ENCODE measurements at places on chromosomes 13 and 19.
A peak's percentile ranks its signal among the peaks of the same experiment; 100 is the strongest.

- no peak for DNase-seq
Measured at GRCh38 chr13:96533408-96533807, 443.5 kb downstream of the HS6ST3 start.

- no peak for DNase-seq
Measured at GRCh38 chr19:33441277-33441699, 67.8 kb downstream of the CEBPG start.

DNA sequence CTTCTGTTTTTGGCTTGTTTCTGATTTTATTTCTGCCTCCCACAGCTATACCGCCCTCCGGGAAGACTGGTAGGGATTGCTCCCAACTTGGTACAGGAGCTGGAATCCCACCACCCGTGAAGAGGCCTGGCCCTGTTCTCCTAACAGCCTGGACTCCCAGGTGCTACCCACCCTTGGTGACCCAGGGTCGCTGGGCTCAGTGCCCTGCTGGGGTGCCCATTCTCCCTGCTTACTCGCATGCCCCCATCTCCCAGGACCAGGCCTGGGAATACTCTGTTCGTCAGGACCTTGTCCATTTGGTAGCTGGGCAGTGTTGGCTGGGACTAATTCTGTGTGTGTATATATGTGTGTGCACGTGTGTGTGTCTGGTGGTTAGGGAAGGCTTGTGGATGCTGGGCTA, 41.0 kb upstream of the TMTC4 start:
- DNase-seq = no peak

GRCh38 chr19:2822846-2823245, 3.2 kb downstream of the ZNF554 start:
- no peak for DNase-seq

- DNase-seq = no peak
Measured at GRCh38 chr19:3113100-3114017, 19.2 kb downstream of the GNA11 start.

DNA sequence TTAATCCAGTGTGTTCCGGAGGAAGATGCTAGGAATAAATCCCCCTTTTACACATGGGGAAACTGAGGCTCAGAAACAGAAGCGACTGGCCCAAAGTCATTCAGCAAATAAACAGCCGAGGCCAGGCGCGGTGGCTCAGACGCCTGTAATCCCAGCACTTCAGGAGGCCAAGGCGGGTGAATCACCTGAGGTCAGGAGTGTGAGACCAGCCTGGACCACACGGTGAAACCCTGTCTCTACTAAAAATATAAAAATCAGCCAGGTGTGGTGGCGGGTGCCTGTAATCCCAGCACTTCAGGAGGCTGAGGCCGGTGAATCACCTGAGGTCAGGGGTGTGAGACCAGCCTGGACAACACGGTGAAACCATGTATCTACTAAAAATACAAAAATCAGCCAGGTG, 11.6 kb upstream of the PLIN3 start:
- DNase-seq = no peak

DNA sequence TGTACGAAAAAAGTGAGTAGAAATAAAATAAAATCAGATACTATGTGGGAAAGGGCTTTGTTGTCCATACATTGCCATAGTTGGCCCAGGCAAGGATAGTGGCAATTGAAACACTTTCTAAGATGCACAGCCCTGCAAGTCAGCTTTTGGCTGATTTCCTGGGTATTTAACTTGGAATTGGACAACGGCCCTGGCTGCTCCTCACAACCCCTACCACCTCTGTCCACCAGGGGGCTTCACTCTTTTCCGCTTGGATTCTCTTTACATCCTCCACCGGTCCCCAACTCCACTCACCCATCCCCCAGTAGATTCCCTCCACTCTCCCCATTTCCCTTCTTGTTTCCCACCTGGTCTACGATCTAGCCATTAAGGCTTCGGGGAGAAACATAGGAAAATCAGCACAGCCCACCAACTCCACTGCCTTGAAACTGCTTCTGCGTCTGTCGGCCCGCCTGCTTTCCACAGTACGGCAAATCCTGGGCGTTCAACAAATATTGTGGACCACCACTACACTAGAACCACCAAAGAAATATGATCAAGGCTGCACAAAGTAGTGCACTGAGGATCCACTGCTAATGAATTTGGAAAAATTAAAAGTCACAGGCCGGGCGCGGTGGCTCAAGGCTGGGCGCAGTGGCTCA, 48.6 kb upstream of the GTF3A start:
- DNase-seq = peak; percentile 77

GRCh38 chr19:38277969-38278680, 13.8 kb downstream of the SPINT2 start:
- no peak for DNase-seq

DNA sequence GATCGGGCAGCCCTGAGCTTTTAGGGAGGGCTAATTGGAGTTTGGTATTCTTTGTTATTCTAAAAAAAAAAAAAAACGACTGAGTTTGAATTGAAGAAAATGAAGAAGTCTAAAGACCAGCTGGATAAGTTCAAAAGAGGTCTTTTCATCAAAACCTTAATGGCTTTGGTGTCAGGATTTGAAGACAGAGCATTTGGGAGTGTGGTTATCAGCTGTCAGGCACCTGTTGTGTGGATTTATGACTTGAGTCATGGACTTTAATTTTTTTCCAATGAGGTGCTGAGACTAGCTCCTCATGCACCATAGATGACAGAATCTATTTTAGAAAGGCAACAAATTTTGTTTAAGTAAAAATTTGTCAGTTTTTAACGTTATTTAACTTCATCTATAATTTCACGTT, 72.5 kb downstream of the FREM2 start:
- no peak for DNase-seq

DNA sequence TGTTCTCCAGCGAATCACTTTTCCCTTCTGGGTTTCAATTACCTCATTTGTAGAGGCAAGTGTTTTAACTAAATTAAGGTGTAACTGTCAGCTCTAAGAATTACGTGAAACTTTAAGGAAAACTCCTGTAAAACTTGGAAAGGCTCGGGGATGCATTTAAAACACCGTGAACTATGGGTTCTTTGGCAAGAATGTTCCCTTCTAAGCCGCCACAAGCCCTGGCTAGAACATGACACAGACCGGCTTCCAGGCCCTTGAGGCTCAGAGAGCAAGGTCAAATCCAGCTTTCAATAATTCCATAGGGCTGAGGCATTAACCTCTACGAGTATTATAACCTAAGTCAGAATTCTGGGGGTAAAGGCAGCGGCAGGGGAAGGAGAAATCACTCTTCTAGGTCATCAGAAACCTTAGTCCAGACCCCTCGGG, 685 bp downstream of the VWA8 start:
- no peak for DNase-seq

GRCh38 chr19:37994823-37995130, 87.8 kb downstream of the SIPA1L3 start:
- no peak for DNase-seq

DNA sequence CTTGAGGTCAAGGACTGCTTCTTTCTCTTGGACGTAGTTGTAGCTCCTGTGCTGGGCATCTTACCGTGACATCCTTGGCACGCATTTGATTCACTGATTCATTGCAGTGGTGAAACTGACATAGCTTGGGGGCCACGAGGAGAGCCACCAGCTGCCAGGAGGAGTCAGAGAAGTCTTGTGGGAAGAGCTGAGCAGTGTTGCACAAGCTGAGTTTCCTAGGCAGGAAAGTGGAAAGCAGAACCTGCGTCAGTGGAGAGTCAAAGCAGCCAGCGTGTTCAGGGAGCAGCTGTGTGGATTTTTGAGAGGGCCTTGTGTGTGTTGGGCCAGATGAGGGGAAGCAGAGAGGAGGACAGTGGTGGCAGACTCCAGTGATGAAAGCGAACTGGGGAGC, 5.3 kb upstream of the GPR183 start:
- peak; percentile 98 for DNase-seq

DNA sequence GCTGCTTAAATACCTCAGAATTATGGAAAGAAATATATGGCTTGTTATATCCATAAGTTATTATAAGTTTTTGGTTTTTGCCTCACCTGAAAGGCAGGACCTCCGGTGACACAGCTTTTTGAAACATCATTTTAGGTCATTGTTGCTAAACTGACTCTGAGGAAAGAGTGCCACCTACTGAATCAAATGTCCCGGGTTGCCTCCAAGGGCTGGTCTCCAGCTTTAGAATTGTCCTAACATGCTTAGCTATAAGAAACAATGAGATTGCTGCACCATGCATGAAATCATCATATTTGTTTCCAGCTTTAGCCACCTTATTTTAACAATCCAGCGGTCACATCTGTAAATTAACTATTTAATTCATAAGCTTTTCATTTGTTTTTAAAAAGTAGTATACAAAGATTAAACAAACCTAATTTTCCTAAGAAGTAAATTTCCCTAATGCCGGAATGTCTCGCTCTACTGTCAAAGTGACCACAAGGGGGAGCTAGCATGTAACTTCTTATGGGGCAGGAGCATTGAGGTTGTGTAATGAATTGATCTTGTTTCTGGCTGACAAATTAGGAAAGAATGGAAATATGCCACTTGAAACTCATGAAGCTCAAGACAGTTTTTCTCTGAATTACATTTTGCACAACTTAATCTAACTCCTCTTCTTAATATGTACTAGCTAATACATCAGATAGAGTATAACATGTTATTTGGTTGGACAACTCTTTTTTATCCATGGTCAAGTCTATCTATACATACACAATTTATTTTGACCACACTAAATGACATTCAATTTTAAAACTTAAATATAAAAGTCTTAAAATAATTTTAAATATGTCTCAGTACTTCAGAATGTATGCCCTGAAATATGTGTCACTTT, 6.7 kb upstream of the PCDH17 start:
- DNase-seq = peak; percentile 71

GRCh38 chr19:16012552-16012951, 63.7 kb upstream of the TPM4 start:
- no peak for DNase-seq

DNA sequence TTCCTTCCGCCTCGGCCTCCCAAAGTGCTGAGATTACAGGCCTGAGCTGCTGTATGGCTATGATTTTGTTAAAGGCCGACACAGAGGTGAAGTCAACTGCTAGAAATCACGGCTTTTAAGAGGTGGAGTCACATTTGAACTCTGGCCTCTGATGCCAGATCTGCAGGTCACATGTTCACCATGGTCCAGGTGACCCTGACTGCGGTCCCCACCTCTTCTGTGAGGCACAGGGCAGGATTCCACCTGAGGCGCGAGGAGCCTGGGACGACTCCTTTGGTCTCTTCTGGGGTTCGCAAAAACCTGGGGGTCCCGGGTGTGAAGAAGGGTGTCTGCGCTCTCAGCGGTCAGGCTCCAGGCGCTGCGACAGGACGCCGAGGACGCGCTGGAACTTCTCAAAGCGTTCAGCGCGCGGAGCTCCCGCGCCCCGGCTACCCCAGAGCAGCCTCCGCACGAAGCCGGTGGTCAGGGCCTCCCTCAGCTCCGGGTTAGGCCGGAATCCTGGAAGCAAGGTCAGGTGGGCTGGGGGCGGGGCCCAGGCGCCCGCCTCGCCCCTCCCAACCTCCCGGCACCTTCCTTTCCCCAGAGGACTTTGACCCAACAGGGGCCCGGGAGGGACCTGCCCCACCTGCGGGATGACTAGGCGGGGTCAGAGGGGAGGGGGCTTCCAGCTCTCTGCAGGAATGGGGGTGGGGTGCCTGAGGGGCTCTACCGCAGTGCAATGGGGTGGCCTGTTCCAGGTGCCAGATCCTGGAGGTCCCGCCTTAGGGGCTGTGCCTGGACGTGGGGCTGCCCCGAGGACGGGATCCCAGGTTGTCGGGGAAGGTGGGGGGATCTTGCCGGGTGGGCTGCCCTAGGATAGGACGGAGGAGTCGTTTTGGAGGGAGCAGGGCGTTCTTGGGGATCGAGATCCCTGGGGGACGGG, 13.0 kb downstream of the TRIP10 start:
- DNase-seq = no peak

DNA sequence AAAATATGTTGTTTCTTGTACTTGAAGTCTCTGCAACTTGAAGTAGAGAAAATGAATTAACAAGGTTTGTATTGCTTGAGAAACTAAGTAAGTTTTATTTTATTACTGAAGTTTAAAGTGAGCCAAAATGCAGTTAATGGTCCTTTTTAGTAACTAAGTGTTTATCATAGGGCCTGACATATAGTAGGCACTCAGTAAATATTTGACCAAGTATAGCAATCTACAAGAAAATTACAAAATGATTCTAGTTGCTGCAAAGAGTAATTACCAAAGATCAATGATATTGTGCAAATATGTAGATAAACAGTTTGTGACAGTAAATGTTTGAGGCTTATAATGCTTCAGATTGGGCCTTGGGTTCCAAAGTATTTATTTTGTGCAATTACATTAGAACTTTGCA, 2.4 kb upstream of the XPO4 start:
- DNase-seq = no peak

DNA sequence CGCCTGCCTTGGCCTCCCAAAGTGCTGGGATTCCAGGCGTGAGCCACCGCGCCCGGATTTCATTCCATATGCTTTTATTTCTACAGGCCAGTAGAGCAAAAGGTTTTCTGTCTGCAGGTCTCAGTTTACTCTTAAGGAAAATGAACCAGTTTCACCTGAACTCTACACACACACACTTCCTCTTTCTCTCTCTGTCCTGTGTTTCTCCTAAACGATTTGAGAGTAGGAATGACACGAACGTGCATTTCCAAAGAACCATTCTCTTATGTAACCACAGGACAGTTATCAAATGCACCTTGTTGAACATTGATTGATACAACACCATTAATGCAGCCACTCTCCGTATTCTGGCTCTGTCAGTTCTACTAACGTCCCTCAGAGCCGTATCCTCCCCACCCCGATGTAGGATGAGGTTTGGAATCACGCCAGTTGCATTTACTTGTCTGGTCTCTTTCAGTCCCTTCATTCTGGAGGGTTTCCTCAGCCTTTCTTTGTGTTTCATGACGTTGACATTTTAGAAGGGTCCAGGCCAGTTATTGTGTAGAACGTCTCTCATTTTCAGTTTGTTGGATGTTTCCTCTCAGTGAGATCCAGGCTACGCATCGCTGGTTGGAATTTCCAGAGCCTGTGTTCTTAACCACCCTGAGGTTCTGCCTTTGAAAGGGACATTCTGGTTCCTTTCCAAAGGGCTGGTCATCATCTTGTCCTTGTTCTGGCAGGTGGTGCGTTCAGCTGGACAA, 36.0 kb downstream of the BICRA start:
- DNase-seq = peak; percentile 7

DNA sequence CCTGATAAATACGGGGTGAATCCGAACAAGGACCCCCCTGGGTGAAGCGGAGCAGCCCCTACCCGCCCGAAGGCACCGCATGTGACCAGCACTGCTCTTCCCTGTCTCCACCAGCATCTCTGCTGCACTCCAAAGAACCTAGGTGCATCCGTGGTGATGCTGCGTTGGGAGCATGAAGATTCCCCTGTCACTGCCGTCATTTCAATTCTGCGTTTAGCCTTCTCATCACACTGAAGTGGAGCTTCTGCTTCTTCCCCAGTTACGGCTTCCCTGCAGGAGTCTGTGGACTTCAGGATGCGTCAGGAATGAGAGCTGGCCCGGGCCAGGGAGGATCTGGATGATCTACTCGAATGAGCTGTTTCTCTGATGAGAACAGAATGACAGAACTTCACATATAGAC, 47.9 kb downstream of the SPACA7 start:
- no peak for DNase-seq
